ENCODE measurements at places on chromosomes 2 and 18.

DNA sequence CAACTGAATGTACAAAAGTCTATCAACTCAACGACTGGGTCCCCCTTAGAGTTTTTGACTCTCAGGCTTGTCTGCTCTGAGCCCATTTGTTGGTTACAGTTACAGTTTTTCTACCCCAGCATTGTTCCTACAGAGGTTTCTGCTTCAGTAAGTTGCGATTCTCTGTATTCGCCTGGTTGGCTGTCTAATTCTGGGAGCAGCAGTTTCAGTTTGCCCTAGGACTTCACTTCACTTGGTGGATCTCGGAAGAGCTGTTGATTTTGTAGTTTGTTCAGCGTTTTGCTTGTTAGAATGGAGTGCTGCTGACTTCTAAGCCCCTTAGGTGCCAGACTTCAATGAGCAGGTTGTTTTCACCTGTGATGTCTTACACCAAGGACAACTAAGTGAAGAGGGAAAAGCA lies 296.5 kb upstream of the EPAS1 start:
- H3K4me1 ChIP-seq, result peaks cover 11% of the 10 kb centered on the region
- no peak for DNase-seq
- H3K27ac ChIP-seq, result no peak overlapping the region
- H3K27me3 ChIP-seq, result no peaks in the 10 kb centered on the region

DNA sequence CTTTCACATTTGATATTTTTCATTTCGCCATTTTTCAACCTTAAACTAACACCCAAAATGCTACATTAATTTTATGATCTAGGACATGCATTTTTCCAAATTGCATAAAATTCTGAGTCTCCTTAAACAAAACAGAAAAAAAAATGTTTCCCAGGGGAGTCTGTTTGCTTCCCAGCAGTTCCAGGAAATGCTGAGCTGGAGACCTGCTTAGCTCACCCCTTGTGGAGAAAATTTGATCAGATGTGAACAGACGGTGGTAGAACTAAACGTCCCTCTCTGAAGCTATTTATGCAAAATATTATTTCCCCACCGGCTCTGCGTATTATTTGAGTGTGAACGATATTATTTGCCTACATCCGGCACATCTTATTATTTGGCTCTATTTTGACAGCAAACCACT lies 74.9 kb upstream of the AGAP1 start:
- DNase-seq, result no peak
- no peak overlapping the region for H3K27ac ChIP-seq
- no peaks in the 10 kb centered on the region for H3K36me3 ChIP-seq
- peaks cover 14% of the 10 kb centered on the region for H3K4me1 ChIP-seq

DNA sequence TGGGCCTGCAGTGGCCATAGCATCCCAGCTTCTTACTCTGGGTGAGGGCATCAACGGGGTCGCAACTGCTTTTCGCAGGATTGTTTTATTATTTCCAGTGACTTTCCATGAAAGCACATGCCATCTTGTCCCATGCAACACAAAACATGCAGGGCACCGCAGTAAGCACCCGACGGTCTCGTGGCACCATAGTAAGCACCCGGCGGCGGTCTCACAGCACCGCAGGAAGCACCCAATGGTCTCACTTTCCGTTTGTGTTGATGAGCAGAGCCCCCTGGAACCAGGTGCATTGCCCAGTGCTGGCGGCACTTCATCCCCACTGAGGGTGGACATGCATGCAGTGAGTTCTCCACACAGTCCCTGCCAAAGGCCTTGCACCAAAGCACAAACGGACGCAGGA lies 271.9 kb downstream of the MYT1L start:
- no peak for DNase-seq
- H3K4me3 ChIP-seq, result no peak overlapping the region
- H3K4me1 ChIP-seq, result peaks cover 10% of the 10 kb centered on the region
- H3K36me3 ChIP-seq, result no peaks in the 10 kb centered on the region
- H3K27me3 ChIP-seq, result peaks cover 9% of the 10 kb centered on the region
- no peak overlapping the region for H3K27ac ChIP-seq

DNA sequence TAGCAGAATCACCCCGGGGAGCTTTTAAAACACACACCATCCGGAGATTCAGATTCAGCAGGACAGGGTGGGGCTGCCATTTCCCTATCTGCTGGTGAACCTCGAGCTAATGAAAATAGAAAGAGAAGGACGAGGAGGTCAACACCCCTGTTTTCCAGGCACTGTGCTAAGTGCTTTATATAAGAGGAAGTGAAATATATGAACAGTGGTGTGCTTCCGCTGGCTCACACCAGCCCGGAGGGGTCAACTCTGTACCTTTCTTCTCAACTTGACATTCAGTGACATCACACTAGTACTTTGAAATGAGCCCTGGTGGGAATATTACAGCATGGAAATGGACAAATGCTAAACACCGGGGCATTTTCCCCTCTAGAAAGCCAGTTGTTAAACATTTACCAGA lies 108.3 kb upstream of the LTBP1 start:
- no peaks in the 10 kb centered on the region for H3K36me3 ChIP-seq
- H3K4me1 ChIP-seq, result peaks cover 6% of the 10 kb centered on the region
- H3K27ac ChIP-seq, result no peak overlapping the region
- no peak for DNase-seq
- H3K27me3 ChIP-seq, result no peaks in the 10 kb centered on the region

DNA sequence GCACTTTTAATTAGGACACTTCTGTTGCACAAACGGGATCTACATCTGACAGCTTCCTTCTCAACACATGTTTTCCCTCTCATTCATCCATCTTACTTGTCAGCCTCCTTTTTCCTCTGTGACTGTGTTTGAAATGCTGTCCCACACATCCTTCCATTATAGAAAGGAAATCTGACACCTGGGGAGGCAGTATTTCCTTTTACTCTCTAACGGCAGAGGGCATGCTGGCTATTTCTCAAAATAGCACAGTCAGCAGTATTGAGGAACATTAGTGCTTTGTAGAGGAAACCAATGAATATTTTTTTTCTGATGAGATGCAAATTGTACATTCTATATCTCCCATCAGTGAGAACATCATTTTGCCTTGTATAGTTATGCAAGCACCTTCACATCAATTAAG lies 668.7 kb downstream of the SLC4A3 start:
- peaks cover 2% of the 10 kb centered on the region for H3K4me1 ChIP-seq
- H3K27ac ChIP-seq, result no peak overlapping the region
- H3K36me3 ChIP-seq, result no peaks in the 10 kb centered on the region
- DNase-seq, result no peak
- no peak overlapping the region for H3K4me3 ChIP-seq

DNA sequence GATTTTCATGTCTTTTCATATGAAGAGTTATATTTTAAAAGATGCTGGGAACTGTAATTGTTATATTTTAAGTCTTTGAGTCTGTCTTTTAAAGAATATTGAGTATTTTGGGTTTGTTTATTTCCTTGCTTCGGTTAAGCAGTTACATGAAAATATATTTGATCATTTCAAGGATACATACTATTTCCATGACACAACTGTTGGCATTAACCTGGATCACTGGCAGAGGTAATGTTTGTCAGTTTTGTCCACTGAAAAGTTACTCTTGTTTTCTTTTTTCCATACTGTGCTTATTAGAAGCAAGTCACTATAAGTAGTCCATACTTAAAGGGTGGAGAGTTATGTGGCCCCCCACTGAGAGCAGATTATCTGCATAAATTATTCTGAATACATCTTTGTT lies 1142.0 kb upstream of the TMEFF2 start:
- H3K27ac ChIP-seq, result no peak overlapping the region
- peaks cover 14% of the 10 kb centered on the region for H3K4me1 ChIP-seq
- no peak for DNase-seq
- H3K27me3 ChIP-seq, result no peaks in the 10 kb centered on the region

Measured in osteocyte (in vitro differentiated cells).